ENCODE measurements at places on chromosomes 4 and X. TPM values are rescaled to one million over a fixed set of nuclear protein-coding genes. Genes with fewer than 3 reads are reported as not detected.

SPANXA1 gene
- not detected for polyA plus RNA-seq

PHOX2B gene
- polyA plus RNA-seq: not detected

SSX4 gene
- not detected for polyA plus RNA-seq

PITX2 gene
- not detected for polyA plus RNA-seq

UGT8 gene
- polyA plus RNA-seq: 0.12 TPM

MTTP gene
- polyA plus RNA-seq: 2.6 TPM

SYTL5 gene
- polyA plus RNA-seq: 0.10 TPM

RNF150 gene
- polyA plus RNA-seq: 7.6 TPM

GPC4 gene
- 10.7 TPM for polyA plus RNA-seq

FAM156B gene
- 14.9 TPM for polyA plus RNA-seq

GAGE12H gene
- polyA plus RNA-seq: not detected

NXF3 gene
- polyA plus RNA-seq: 0.23 TPM

CDS1 gene
- 2.7 TPM for polyA plus RNA-seq

PHF8 gene
- 11.7 TPM for polyA plus RNA-seq

FRMD7 gene
- polyA plus RNA-seq: 0.37 TPM

IGSF1 gene
- polyA plus RNA-seq: 0.23 TPM

PDGFC gene
- 48.8 TPM for polyA plus RNA-seq

CISD2 gene
- 13.6 TPM for polyA plus RNA-seq

SUPT20HL1 gene
- 0.12 TPM for polyA plus RNA-seq

PRKX gene
- polyA plus RNA-seq: 3.3 TPM

POU3F4 gene
- not detected for polyA plus RNA-seq

ADH6 gene
- 0.18 TPM for polyA plus RNA-seq

XK gene
- polyA plus RNA-seq: 1.3 TPM

ADH1A gene
- not detected for polyA plus RNA-seq

GPM6B gene
- polyA plus RNA-seq: 9.4 TPM

LIN54 gene
- polyA plus RNA-seq: 3.8 TPM

CT45A5 gene
- not detected for polyA plus RNA-seq

CENPVL1 gene
- not detected for polyA plus RNA-seq

ZAR1 gene
- polyA plus RNA-seq: 0.31 TPM

PCDH7 gene
- 5.9 TPM for polyA plus RNA-seq

GIMD1 gene
- polyA plus RNA-seq: not detected

ARX gene
- 78.0 TPM for polyA plus RNA-seq

OTC gene
- polyA plus RNA-seq: 0.46 TPM

TSPAN5 gene
- polyA plus RNA-seq: 67.2 TPM

CT47B1 gene
- polyA plus RNA-seq: not detected

AFM gene
- polyA plus RNA-seq: not detected

MAMLD1 gene
- 20.7 TPM for polyA plus RNA-seq

PCDH19 gene
- 1.7 TPM for polyA plus RNA-seq

GRID2 gene
- 0.65 TPM for polyA plus RNA-seq

NDST3 gene
- 0.02 TPM for polyA plus RNA-seq

HS6ST2 gene
- polyA plus RNA-seq: 5.9 TPM

RPA4 gene
- 0.08 TPM for polyA plus RNA-seq

SCML2 gene
- polyA plus RNA-seq: 5.5 TPM

ARHGAP10 gene
- 37.1 TPM for polyA plus RNA-seq

STEEP1 gene
- polyA plus RNA-seq: 22.9 TPM

SLIT2 gene
- 16.1 TPM for polyA plus RNA-seq

KCNE5 gene
- 0.64 TPM for polyA plus RNA-seq

GPR34 gene
- polyA plus RNA-seq: 3.5 TPM

PAK3 gene
- polyA plus RNA-seq: 0.61 TPM

RHOXF1 gene
- not detected for polyA plus RNA-seq

TCEAL3 gene
- 195 TPM for polyA plus RNA-seq

FAM199X gene
- polyA plus RNA-seq: 9.0 TPM

GABRE gene
- polyA plus RNA-seq: 11.0 TPM

RTL3 gene
- polyA plus RNA-seq: 0.53 TPM

ODAPH gene
- not detected for polyA plus RNA-seq

CD38 gene
- polyA plus RNA-seq: 0.25 TPM

NPY2R gene
- polyA plus RNA-seq: 0.04 TPM

GRPR gene
- 0.08 TPM for polyA plus RNA-seq

TRAPPC11 gene
- polyA plus RNA-seq: 32.3 TPM

Measured in ovary (tissue), 10 donors.